ENCODE measurements at places on chromosomes 13 and 19.

- DNase-seq: no peak
Measured at GRCh38 chr13:40063278-40063698, 407.8 kb downstream of the COG6 start.

DNA sequence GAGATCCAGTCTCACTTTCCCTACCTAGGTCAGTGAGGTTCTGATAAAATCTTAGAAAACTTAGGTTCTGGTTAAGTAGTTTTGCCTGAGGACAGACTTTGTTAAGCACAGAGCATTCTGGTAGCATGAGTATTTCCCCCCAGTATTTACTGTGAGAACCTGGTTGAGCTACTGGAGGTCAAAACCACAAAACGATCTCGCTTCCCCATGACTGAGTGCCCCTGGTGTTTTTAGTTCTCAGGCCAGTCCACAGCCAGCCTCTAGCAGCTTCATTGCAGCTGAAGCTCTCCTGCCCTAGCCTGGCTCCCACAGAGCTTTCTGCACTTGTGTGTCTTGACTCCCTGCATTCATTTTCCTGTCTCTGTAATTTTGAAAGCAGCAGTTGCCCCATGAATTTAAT, 1138.2 kb downstream of the UQCRFS1 start:
- no peak for DNase-seq

DNA sequence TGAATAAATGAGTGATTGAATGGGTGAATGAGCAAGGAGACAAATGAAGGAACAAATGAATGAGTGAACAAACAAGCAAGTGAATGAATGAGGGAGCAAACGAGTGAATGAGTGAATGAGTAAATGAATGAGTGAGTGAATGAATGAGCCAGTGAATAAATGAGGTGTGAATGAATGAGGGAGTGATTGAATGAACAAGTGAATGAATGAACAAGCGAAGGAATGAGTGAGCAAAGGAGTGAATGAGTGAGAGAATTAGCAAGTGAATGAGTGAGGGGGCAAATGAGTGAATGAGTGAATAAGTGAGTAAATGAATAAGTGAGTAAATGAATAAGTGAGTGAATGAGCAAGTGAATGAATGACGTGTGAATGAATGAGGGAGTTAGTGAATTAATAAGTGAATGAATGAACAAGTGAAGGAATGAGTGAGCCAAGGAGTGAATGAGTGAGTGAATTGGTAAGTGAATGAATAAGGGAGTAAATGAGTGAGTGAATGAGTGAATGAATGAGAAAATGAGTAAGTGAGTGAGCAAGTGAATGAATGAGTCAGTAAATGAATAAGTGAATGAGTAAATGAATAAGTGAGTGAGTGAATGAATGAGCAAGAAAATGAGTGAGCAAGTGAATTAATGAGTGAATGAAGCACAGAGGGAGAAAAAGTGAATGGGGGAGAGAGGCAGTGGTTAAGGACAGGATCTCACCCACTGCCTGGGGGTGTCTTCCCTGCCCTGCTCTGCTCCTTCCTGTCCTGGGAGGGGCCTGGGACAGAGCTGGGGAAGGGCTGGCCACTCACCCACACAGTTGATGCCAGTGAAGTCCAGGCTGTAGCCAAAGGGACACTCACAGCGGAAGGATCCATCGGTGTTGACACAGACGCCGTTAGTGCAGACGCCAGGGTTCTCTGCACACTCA, 36.4 kb downstream of the CCL25 start:
- DNase-seq: no peak

GRCh38 chr19:41427647-41428480, 690 bp upstream of the B3GNT8 start:
- DNase-seq: peak; percentile 52

- no peak for DNase-seq
Measured at GRCh38 chr19:55691561-55692481, 16.8 kb downstream of the EPN1 start.

DNA sequence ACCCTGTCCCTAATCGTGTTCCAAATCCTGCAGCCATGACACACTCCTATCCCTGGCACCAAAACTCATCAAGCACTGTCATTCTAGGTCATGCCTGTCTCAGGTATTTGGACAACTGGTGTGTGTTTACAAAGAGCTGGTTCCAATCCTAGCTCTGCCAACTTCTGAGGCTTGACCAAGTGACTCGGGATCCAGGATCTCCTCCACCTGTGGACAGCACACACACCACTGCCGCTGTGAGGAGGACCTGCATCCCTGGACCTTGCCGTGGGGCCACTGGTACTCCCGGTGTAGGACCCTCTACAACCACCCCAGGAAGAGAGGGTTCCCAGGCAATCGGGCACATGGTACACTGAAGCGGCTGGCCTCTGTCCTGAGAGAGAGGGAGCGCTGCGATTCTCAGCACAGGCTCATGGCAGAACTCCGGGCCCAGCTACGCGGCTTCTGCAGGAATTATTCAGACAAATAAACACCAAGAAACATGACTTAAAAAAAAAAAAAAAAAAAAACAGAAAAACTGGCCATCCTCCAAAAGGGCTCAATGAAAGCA, 20.4 kb downstream of the MLLT1 start:
- no peak for DNase-seq

DNA sequence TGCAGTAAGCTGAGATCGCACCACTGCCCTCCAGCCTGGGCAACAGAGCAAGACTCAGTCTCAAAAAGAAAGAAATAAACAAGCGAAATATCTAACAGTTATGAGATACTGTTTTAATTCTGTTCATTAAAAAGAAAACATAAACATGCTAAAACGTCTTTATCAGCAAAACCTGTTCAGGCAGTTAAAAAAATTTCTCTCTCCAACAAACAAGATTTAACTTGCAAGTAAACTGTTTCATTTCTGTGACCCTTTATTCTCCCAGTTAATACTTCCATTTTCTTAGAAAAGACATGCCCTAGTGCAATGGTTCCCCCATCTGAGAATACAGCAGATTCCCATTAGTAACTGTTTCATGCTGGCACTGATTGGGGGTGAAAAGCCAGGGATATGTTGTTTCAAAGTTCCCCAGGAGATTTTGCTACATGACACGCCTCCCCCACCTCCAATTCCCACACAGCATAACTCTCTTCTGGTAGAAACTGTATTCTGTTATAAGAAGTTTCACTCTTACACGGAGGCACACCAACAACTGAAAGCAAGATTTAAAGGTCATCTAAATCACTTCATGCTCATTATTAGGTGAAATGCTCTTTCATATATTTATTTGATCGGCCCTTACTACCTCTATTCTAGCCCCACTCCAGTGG, 24.4 kb downstream of the ELF1 start:
- DNase-seq: no peak

DNA sequence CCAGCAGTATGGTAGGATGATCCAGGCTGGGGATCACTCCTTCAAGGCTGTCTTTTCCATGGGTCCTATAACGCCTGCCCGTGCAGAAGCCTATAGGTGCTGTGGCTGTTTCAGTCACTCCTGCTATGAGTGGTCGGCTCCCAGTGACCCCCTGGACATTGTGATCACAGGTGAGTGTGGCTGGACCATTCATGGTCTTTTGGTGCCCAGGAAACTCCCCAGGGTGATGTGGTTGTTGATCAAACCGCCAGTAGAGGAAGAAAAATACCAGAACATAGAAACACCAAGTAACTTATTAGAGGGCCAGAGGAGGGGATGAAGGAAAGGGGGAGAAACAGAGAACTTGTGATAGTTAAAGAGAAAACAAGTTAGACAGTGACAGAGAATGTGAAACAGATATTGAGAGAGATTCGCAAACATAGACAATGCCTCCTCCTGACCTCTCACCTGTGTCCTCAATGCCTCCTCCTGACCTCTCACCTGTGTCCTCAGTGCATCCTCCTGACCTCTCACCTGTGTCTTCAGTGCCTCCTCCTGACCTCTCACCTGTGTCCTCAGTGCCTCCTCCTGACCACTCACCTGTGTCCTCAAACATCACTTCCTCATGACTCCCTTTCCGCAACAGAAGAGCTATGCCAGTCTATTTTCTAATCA, 19.4 kb downstream of the LAIR2 start:
- DNase-seq: no peak

DNA sequence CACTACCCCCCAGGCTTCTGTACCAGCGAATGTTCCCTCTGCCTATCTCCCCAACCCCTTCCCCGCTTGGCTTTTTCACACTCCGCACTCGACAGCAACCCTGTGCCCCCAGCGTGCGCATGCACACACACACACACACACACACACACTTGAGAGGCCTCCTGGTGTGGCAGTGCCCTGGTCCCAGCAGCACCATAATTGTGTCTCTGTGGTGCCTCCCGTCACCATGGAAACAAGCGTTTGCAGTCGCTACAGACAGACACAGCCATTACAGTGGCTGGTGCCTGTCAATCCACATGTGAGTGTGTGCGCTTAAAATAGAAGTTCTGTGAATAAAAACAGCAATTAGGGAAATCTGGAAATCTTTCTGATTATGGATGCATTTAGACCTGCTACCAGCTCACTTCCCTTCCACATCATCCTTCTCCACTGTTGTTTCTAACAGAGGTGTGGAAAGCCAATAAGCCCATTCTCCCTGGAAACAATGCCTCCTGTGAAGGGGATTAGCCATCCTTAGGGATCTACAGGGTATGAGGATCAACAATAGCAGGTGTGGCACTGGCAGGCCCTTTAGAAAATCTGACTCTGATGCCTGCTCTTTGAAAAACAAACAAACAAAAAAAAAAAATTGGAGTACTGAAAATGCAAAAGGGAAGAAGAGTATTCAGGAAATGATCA, 146.3 kb downstream of the DCLK1 start:
- DNase-seq: peak; percentile 58

DNA sequence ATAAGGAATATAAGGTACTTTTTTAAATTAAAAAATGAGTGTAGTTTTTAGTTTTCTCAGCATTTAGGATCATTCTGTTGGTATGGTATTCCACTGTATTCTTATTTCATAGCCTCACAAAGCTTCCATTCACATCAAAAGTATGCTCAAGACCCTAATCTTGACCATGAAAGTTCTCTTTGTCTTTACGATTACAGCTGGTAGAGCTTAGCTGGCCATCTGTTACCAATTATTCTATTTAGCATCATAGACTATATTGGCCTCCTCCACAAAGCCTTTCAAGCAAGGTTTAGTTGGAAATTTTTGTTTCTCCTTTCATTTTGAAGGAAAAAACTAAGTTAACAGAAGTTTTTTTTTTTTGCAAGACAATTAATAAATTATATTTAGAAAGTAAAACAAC, 245.1 kb downstream of the KCTD12 start:
- no peak for DNase-seq

- no peak for DNase-seq
Measured at GRCh38 chr19:8045872-8046568, 6.5 kb upstream of the CCL25 start.

DNA sequence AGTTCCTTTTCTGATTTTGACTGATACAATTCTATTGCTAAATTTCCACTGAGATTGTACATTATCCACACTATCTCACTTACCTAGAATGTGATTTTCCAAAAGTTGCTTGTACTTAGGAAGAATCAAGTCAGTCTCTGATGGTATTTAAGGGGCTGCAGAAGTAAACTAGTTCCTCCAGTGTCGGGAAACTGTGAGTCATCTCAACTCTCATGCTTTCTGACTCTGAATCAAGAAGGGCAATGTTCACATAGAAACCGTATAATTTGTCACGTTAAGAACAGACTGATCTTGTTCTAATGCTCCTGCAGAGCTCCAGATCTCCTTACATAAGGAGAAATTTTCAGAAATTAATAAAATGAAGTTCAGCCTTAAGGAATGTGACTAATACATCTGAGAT, 369.3 kb downstream of the KLF5 start:
- DNase-seq: no peak

DNA sequence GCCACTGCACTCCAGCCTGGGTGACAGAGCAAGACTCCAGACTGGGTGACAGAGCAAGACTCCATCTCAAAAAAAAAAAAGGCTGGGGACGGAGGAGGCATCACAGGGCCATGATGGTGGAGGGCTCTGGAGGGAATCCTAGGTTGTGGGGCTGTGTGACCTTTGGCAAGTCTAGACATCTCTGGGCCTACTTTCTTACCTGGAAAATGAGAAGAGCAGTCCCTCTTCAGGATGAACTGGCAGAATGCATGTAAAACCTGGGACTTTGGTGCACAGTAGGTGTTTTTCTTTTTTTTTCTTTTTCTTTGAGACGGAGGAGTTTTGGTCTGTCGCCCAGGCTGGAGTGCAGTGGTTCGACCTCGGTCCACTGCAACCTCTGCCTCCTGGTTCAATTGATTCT, 13.7 kb downstream of the CIB3 start:
- DNase-seq: no peak

GRCh38 chr19:7318176-7318575, 24.0 kb upstream of the INSR start:
- DNase-seq: no peak

- DNase-seq: no peak
Measured at GRCh38 chr19:11090997-11091702, 1.9 kb downstream of the LDLR start.

DNA sequence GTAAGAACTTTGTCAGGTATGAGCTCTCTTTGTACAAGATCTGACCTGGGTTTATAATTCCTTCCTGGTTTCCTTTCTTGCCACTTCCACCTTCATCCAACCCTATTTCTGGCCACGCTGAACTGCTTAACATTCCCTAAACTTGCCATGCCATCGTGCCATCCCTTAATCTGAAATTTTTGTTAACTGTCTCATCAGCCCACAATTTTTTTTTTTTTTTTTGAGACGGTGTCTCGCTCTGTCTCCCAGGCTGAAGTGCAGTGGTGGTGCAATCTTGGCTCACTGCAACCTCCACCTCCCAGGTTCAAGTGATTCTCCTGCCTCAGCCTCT, 144.6 kb downstream of the GGACT start:
- no peak for DNase-seq

DNA sequence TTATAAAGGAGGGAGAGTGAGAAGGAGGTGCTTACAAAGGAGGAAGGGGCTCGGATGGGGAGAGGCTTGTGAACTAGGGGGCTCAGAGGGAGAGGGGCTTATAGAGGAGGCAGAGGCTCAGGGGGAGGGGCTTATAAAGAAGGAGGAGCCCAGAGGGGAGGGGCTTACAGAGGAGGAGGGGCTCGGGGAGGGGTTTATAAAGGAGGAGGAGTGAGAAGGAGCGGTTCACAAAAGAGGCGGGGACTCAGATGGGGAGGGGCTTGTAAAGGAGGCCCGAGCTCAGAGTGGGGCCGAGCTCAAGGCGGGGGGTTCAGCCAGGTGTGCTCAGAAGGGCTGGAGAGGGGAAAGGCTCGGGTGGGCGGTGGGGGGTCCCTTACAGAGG, 500 bp downstream of the SMIM24 start:
- no peak for DNase-seq

GRCh38 chr13:101917475-101917810, 465.0 kb downstream of the ITGBL1 start:
- DNase-seq: peak; percentile 30

DNA sequence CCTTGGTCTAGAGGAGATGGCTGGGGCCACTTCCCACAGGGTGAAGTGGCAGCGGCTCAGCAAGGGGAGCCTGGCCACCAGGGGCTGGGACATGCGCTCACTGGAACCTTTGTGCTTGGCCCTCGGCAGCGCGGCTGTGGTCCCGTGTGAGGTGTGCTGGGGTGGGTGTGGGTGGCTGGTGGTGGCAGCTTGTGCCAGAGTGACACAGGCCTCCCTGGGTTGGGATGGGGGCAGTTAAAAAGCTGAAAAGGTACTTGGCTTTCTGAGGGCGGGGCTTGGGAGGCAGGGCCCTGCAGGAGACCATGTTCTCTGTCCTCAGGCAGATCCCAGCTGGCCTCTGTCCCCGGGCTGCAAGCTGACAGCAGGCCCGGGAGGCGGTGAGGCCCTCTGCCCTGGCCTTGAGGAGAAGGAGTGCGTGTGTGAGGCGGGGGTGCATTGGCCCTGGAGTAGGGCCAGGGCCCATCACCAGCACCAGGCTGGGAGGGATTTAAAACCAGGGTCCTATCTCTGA, 17.3 kb downstream of the MPND start:
- DNase-seq: peak; percentile 78

GRCh38 chr13:71312923-71313322, 554.1 kb downstream of the DACH1 start:
- no peak for DNase-seq

All from glutamatergic neuron (in vitro differentiated cells).